ENCODE measurements at places on chromosomes 5 and 9. TPM values are rescaled to one million over a fixed set of nuclear protein-coding genes. Genes with fewer than 3 reads are reported as not detected.
A peak's percentile ranks its signal among the peaks of the same experiment; 100 is the strongest.

The ENTPD8 gene
- total RNA-seq: 0.48 TPM

DNA sequence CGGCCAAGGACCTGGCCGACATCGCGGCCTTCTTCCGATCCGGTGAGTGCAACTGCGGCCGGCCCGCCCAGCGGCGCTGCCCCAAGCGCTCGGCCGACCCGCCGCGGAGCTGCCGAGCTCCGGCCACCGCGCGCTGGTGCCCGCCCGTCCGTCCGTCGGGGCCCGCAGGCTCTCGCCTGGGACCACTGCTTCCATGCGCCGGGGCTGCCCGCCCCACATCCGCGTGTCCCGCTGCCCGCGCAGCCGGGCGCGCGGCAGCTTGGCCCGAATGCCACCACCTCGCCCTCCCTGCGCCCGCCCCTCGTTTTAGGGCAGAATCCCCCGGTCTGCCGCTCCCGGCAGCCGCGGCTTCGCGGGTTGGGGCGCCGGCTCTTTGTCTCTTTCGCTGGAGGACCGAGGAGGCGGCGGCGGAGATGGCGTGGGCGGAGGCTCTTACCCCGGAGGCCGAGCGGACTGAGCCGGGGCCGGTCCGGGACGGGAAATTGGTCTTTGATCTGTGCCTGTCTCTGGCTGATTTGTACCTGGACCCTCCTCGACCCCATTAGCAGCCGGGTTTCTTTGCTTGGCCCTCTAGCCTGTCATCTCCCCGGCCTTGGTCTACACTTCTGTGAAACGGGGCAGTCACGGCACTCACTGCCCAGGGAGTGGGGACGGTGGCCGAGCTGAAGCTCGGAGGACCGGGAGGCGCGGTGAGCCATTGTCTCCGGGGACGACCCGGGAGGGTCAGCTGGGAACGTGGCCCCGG, 871 bp downstream of the TRIO start:
- peak; percentile 66 for DNase-seq

DNA sequence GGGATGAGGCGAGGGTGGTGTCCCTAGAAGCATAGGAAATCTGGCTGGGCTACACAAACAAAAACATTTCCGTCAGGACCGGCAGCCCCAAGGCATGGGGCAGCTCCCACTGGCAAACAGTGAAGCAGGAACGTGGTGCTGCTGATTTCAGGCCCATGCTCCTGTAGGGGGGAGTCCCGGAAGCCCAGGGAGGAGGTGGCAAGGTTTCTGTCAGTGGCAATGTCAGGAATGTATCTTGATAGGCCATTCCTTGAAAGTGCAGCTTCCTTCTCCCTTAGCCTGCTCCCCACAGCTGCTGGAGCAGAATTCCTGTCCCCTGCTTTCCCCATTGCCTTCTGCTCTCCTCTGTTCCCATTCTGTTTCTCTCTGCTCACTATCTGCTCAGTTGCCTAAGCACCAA, 42.4 kb downstream of the MRRF start:
- no peak for DNase-seq

The SLCO4C1 gene
- total RNA-seq: 4.5 TPM

- no peak for DNase-seq
Observed at GRCh38 chr5:147743012-147743411, 39.5 kb downstream of the JAKMIP2 start.

The GRAMD2B gene
- total RNA-seq: 11.7 TPM

DNA sequence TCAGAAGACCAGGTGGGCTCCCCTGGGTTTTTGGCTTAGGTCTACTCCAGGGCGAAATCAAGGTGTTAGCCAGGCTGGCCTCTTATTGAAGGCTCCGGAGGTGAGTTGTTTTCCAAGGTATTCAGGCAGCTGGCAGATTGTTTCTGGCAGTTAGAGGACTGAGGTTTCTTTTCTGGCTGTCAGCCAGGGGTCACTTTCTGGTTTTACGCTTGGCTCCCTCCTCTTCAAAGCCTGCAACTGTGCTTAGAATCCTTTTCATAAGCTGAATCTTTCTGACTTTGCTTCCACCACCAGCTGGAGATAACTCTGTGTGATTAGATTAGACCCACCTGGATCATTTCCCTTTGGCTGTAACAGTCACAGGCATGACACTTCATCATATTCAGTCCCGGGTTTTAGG, 24.6 kb downstream of the RFK start:
- no peak for DNase-seq

GRCh38 chr5:52787600-52788504, at the start of the genes ITGA1 and PELO:
ITGA1 (plus strand) TSS chr5:52787916; CDS start chr5:52788354, 438 bp downstream.
PELO (plus strand) TSS chr5:52787916; CDS start chr5:52800395, 12,479 bp downstream.
- DNase-seq: peak; percentile 85

DNA sequence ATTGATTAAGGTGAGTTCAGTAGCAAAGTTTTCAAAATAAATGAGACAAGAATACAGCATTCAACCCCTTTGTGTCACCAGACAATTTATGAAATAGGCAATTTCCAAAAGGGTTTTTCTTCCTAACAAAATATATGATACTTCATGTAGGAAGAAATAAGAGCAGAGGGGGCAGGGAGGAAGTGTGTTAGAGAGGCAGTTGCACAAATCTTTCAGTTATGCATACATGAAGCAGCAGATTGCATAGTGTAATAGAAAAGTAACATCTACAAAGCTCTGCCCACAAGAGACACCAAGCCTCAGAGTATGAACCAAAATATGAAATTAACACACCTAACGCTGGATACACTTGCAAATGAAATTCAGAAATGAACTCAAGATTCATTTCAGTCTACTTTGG, 157.0 kb downstream of the DENND1A start:
- no peak for DNase-seq

DNA sequence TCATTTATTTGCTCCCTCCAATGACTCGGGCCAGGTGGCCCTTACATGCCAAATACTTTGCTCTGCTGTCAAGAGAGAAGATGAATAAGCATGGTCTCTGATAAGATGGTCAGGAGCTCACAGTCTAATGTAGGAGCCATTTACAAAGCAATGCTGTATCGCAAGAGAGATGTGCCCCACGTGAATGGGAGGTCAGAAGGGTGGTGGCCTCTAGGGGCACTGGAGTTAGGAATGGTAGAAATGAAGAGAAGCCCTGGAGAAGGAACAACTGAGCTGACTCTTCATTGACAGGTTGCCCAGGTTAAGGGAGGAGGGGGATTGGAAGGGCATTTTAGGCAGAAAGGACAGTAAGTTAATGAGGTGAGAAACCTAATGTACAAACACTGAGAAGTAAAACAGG, 286.5 kb downstream of the KCTD16 start:
- DNase-seq: no peak

DNA sequence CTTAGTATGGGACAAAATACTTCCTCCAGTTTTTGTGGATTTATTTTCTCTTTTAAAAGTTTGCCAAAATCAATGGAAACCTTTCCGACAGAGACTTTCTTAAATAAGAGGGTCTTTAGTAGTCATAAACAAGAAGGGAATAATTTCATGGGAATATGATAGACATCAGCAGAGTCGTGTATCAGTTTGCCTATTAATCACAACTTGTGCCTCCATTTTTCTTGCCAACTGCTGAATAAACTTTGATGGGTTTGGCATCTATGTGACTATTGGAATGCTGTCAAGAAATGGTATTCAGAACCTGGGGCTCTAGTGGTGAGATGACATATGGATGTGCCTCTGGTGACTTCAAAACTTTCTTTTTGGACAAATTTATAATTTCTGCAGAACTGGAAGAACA, 1668.2 kb downstream of the MAT2B start:
- no peak for DNase-seq

DNA sequence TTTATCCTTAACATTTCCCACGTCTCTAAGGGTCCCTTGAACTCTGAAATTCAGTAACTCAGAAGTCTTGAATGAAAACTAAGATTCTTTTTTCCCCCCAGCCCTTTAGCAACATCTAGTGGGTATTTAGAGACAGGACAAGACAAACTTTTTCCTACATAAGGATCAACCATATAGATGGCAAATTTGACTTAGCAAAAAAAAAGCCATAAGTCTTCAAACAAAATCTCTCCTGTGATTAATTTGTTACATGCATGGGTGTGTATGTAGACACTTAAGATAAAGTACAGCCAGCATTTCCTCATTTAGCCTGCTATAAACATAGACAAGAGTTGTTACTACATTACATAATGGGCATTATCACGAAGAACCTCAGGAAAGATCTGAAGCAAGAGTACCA, 29.1 kb upstream of the ANKRD31 start:
- DNase-seq: no peak

The ISL1 gene
- 0.19 TPM for total RNA-seq

All from H1 (cell line).